ENCODE measurements at places on chromosomes 5 and 9.
A peak's percentile ranks its signal among the peaks of the same experiment; 100 is the strongest.

DNA sequence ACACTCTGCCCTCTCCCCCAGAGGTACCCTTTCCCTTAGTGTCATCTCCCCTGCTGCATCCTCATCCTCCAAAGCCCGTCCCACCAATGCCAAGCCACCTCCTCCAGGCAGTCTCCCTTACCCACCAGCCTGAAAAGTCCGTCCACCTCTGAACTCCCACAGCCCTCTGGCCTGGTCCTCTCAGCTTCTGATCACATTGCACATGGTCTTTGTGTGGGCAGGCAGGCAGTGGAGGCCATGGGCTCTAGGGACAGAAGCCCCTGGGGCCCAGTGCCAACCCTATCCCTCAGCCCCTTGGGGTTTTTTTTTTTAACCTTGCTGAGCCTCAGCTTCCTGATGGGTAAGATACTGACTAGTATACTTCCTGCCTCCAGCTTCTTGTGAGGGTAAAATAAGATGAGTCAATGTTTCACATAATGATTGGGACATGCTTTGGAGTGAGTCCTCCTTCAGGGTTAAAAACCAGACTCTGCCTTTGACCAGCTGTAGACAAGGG, 19.4 kb downstream of the CSF1R start:
- DNase-seq, result no peak

- no peak for DNase-seq
These were observed 139.4 kb upstream of the RAI14 start for GRCh38 chr5:34516686-34517085.

DNA sequence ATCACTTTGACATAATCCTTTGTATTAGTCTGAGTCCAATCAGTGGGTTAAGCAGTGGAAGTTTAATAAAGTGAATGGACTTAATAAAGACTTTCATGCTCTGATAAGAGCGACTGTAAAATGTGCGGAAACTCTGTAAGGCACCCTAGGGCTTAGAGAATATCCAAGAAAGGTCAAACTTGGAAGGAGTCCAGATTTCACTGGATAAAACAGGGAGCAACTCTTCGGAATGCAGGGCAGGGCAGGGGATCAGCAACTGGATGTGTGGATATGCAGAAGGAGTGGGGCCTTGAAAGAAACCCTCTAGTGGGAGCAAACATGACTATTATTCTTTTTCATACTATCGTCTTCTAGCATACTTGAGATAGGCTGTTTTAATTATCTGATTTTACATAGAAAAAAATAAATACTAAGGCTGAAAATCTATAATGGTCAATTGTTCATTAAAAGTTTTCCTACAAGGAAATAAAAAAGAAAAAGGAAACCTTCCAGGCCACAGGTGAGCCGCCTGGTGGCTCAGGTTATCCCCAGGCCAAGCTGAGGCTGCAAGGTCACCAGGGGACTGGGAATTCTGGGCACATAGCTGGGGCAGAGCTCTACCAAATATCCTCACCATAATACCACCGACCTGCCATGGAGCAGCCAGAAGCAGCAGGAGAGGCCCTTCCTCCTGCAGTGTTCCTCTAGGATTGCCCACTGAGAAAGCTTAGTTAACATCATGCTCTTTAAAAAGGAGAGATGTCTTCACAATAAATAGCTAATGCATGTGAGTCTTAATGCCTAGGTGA, 46.3 kb upstream of the CCDC112 start:
- no peak for DNase-seq

DNA sequence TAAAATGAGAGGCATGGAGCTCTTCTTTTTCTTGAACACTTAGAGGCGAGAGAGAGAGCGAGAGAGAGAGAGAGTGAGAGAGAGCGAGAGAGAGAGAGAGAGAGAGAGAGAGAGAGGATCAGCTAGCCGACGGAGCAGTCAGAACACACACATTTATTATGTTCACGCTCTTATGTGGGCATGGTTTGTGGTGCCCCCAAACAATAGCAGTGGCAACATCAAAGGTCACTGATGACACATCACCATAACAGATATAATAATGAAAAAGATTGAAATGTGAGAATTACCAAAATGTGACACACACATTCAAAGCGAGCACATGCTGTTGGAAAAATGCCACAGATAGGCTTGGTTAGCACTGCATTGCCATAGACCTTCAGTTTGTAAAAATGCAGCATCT, 116.1 kb downstream of the KDM4C start:
- DNase-seq, result no peak

DNA sequence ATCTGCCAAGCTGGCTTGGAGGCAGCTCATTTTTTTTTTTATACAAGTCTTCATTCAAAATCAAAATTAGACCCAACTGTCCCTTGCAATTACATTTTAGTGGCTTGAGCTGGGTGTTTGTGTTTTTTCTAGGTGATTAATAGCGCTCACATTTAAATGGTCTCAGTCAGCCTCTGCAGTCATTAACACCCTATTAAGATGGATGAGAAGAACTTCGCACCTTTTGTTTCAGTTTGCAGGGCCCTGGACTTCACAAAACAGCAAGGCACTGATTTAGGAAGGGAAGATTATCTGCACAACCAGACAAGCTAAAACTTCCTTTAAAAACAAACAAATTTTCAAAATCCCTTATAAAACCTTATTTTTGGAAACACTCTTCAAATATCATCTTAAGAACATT, 374.8 kb downstream of the EFNA5 start:
- DNase-seq, result peak; percentile 20

GRCh38 chr5:79471556-79471955, 42.4 kb downstream of the HOMER1 start:
- DNase-seq, result peak; percentile 25

DNA sequence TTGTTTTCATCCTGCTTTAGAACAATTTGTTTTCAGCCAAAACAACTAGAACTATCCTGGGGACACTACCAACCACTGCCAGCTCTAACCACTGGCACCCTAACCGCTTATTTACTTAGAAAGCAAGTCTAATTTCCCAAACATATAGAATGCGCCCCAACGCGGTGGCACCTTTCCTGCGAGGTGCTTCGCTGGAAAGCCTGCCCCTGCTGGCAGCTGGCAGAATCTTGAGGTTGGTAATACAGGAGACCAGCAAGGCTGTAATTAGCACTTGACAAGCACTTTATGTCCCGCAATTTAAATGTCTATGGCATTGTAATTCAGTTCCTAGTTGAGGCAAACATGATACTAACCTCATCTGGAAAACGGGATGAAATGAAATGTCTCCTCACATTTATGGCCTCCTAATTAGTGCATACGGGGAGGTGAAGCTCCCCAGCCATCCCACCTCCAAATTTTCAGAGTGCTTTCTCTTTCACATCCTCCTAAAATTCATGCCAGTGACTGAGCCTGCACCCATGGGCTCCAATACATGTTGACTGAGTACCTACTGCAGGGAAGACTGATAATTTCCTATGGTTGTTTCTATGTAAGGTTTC, 30.4 kb downstream of the GABBR2 start:
- peak; percentile 14 for DNase-seq

DNA sequence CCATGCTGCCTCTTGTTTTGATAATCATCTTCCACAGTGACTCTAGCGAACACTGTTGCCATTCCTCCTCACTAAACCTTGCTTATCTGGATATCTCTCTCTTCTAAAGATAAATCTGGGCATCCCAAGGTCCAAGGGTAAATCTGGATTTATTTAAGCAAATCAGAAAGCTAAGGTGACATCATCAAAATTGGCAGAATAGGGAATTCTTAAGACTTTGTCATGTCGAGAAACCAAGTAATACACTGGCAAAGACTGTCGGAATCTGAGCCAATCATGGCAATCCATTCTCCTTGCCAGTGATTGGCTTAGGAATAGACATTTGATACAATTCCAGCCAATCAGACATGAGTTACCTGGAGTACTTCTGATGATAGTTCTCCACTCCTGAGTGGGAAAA, 362.7 kb upstream of the PTGER4 start:
- DNase-seq, result no peak

GRCh38 chr9:124000161-124000783, 11.3 kb upstream of the LHX2 start:
- no peak for DNase-seq

GRCh38 chr5:111670826-111671492, 86.0 kb downstream of the NREP start:
- DNase-seq, result no peak

DNA sequence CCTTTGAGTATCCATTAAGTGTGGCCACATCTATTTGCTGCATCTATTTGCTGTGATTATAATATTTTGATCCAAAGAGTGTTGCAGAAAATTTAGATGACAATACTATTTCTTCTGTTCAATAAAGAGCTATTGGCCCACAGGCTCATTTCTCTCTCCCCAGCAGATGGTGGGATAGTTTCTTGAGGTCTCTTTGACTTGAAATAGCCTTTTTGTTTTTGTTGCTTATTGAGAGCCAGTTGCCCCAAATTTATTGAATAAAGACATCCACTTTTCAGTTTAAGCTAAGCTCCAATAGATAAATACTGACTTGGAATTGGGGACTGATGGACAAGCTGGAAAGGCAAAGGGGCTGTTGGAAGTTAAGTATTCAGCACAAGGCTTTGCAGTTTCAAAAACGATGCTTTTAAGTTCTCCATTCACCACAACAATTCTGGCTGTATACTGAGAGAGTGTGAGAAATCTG, 290.1 kb upstream of the MPDZ start:
- no peak for DNase-seq

DNA sequence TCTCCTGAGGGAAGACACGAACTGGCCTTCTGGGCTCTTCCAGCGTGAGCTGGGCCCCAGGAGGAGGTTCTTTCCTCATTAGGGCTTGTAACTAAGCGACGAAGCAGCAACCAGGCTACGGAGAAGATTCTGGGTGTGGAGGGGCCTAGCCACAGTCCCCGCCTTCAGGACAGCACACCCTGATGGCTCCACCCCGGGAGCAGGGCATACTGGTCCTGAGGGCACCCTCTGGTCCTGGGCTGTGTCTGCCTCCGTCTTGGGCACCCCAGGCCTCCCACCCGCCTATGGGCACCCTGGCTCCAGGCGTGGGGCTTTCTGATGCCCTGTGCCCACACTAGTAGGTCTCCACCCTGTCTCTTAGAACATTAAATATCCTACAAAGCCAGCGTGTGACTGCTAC, 136.4 kb downstream of the OLFM1 start:
- DNase-seq, result no peak

DNA sequence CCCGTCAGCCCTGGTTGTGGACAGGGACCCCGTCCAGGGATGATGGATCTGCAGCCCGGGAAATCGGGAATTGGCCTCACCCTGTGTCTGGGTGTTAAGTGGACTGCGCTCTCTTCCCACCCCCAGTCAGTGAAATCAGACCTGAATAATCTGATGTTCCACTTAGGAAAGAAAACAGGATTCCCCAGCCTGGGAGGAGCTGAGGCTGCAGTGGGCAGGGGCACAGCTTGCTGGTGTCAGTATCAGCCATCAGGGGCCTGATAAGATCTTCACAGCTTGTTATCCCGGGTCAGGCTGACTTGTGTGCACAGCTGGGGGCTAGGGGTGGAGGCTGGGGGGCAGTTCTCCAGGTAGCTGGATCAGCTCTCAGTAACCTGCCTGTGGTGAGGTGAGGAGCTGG, 29.1 kb downstream of the LMX1B start:
- peak; percentile 57 for DNase-seq

DNA sequence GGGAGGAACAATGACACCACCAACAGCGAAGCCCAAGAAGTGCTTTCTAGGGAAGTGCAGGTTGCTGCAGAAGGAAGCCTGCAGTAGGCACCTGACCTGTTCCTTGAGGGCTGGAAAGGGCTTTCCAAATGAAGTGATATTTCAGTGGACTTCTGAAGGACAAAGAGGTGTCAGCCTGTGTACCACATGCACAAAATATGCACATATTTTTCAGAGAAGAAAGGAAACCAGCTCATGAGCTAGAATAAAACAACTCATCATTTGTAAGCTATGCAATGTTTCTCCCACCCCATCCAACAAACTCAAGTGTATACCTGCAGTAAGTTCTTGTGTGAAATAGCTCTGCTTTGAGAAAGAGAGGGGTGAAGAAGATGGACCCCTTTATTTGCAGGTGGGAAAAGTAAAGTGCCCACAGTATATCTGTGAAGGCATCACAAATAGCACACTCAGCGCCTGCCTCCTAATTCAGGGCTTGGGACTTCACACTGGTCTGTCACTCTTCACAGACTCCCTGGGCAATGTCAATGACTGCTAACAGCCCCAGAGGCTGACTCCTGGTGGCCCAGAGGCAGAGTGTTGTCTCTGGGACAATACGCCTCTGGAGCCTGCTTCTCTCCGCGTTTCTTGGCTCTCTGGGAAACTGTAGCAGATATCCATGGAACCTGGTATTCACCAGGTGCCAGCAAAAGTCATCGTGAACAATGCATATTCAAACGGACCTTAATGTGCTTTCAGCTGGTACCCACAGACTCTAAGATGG, 198.1 kb upstream of the EFNA5 start:
- peak; percentile 49 for DNase-seq

GRCh38 chr9:125767349-125767748, 20.2 kb downstream of the PBX3 start:
- DNase-seq, result no peak

- no peak for DNase-seq
These were observed 115.6 kb downstream of the SNCAIP start for GRCh38 chr5:122427621-122428020.

DNA sequence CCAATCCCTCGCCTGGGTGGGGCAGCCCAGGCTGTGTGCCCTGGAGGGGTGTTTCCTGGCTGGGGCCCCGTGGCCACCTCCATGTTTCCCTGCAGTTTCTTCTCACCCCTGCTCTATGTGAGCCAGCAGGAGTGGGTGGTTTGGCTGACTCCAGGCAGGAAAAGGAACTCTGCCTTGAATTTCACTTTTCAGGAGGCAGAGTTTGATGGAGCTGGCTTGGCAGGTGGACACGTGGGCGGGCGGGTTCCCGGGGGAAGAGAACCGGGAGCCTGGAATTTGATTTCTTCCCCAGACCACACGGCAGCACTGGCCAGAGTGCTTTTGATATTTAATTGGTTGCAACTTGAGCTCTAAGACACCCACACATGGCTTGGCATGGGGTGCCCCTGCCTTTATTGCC, 119.8 kb upstream of the PANK3 start:
- no peak for DNase-seq

GRCh38 chr9:85292261-85292660, 449.5 kb downstream of the AGTPBP1 start:
- no peak for DNase-seq

DNA sequence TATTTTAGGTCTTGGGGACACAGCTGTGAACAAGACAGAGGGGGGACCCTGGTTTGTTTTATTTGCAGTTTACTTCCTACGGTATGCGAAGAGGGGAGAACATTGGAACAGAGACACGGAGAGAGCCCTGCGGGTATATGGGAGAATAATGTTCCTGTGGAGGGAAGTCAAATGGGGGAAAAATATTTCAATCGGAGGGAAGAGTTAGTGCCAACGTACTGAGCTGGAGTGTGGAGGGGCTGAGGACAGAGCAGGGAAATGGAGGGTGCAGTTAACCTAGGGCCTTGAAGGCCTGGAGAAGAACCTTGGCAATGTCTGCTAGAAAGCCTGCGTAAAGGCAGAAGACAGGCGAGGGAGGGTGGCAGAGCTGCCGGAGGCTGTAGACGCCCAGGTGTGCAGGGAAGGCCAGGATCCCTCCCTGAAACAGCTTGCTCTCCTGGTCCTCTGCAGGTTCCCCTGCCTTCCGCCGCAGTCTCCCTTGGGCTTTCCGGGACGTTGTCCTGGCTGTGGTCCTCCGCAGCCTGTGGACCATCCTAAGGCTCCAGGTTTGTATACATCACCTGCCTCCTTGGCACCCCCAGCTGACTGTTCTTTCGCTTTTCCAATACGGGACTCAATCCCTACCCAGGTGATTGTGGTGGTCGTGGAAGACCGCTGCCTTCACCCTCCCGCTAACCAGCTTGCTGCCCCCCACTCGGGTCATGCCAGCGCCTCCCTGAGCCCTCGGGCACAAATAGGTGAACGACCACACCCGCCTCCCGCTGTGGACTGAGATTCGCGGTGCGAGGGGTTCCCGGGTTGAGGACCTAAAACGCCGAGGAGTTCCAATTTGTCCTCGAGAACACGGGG, 1.9 kb upstream of the RACK1 start:
- DNase-seq, result peak; percentile 60

All from ELF-1 (cell line).